AG09319 (cell line): ENCODE measurements at places on chromosomes 1 and 21.

DNA sequence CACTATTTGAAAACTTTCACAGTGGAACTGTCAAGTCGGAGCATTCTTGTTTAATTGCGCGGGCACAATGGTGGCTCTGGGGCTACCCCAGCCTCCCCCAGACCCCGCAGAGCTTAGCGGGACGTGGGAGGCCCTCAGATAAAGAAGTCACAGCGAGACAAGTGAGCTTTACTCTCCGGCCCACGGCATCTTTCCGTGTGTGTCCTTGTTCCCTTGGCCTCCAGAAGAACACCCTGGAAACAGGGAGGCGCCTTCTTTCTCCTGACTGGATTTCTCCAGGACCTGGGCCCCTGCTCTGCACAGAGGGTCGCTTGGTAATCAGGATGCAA lies 382.8 kb downstream of the RRAGC start:
- DNase-seq: no peak

- no peak for DNase-seq
These were observed 25.0 kb upstream of the SLAMF1 start for GRCh38 chr1:160671603-160672517.

DNA sequence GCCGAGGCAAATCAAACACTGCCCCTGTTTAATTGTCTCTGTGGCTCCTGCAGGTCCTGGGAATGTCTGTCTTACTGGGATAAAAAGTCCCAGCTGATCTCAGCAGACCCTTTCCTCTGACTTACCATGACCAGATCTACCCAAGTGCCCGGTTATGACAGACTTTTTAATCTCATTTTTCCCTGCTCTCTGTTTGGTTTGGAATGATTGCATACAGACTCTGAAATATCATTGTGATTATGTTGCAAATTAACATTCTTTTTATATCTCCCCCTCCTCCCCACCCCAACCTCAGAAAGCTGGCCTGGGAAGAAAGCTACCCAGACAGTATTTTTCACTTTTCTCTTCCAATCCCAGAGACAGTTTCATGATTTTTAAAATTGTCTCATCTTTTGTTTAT lies 16.3 kb downstream of the RAB7B start:
- no peak for DNase-seq

DNA sequence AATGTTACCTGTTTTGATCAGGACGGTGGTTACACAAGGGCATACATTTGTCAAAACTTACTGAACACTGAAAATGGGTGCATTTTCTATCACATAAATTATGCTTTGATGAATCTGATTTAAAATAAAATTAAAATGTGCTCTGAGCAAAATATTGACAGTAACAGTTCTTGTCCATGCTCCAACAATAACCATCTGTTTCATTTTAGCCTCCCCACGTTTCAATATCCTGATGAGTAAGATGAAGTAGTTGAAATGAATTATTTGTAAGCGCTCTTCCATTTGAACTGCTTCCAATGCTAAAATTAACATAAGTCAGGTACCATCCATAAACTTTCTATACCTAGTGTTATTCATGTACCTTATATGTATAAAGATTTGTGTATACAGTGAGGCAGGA lies 365.4 kb downstream of the LTN1 start:
- no peak for DNase-seq

DNA sequence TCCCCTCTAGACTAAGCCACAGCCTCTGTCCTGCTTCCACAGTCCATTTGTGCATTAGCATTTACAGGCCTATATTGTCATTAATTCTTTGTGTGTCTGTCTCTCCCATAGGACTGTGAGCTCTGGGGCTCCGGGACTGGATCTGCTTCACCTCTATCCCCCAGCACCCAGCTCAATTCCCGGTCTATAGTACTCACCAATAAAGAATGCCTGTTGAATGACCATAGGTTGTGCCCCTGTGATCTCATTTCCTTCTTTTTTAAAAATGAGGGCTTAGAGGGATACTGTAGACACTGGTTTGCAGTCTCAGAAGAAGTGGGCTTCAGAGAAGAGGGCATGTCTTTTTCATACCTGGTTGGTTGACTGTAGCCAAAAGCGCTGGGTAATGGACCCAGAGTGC lies 8.8 kb upstream of the POU3F1 start:
- no peak for DNase-seq

DNA sequence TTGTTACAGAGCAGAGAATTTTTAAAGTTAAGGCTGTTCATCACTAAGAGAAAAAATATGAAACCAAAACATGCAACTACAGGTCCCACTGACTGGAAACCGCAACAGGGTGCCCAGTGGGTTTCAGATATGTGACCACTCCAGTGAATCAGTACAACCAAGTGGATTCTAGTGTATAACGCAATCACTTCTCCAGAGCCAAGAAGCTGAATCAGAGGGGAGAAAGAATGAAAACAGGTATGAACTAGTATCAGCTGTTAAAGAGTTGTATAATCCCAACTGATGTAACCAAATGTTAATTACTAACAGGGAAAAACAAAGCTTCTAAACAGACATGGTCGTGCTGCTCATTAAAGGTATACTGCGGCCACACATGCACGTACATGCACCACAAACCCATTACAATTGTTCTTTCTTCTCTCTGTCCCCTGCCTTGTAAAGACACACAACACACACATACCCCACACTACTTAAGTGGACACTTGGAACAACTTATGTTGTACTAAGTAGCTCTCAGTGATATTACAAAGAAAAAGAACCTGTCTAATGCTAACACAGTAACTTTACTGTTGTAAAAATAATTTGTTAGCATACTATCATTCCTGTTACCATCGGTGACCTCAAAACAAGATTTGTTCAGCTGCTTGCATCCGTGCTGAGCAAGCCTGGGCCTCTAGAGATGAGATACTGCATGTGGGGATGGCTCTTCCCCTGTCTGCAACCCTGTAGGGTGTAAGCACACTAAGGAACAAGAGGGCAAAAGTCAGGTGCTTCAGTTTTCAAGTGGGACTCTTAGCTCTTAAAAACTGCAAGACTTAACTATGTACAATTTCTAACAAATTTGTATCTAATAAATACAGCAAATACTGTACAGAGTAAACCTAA lies 74.2 kb downstream of the PTPN14 start:
- DNase-seq: peak; percentile 81

DNA sequence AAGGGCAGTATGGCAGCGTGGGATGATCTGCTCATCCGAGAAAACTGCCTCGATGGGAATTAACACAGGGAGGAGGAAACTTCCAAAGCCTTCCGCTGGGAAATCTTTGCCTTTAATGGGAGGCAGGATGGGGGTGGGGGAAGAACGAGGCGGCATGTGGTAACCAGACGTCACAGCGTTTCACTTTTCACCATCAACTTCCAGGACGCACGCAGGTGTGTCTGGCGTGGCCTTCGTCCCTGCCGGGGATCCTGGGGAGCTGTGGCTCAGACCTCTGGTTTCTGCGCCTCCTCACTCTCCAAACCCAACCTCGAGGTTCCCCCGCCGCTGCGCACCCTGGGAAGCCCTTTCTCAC lies 282 bp downstream of the RSPH1 start:
- DNase-seq: no peak

GRCh38 chr1:218880484-218881060 lies 293.1 kb upstream of the LYPLAL1 start:
- no peak for DNase-seq

GRCh38 chr1:53638360-53639035 lies 100.5 kb downstream of the GLIS1 start:
- no peak for DNase-seq

GRCh38 chr1:66055092-66055491 lies 262.4 kb downstream of the PDE4B start:
- no peak for DNase-seq

DNA sequence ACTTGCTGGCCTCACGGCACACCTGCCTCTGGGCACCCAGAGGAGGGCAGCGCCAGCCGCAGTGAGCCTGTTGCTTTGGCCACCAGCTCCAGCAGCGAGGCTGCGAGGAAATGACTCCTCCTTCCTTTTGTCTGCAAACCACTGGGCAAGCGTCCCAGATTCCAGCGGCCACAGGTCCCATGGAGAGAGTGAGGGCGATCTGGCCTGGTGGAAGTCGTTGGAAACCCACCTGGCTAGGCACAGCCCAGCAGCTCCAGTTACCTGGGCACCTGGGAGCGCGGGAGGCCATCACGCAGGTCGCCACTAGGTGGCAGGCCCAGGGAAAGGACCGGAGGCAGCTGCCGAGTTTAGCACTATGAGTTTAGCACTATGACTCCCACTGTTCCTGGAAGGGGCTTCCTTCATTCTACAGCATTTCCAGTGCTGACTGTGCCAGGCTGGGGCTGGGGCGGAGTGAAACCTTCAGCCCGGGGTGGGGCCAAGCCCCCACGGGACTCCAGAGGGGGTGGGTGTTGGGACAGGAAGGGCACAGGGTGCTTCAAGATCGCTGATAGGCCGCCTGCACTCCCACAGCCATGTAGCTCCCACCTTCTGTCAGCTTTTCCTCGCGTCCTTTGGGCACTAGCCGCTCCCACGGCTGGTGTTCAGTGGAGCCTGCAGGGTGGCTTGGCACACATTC lies 1.1 kb upstream of the ESPN start:
- DNase-seq: no peak

DNA sequence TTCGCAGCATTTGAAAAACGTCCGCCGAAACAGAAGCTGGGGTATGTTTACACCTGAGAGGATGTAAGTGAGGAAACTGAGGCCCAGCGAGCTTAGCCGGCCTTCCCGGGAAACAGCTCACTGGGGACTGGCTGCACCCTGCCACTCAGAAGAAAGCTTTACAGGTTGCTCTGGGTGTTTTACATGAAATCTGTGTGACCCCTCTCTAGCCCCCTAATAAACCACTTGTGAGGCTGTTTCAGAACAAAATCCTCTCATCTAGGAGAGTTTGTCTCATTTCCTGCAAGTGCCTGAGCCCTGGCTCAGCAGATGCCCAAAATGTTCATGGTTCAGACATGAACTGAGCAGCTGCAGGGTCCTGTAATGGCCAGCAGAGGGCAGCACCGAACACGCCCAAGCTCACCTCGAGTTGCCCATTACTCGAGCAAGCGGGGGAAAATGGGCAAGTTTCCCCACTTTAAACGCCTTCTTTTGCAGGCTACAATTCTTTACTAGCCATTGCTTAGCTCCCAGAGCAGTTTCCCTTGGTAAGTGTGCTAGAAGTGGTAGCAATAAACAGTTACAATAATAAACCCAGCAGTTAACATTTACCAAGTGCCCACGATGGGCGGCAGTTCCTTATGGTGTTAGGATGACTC lies 76.4 kb downstream of the FHAD1 start:
- no peak for DNase-seq

DNA sequence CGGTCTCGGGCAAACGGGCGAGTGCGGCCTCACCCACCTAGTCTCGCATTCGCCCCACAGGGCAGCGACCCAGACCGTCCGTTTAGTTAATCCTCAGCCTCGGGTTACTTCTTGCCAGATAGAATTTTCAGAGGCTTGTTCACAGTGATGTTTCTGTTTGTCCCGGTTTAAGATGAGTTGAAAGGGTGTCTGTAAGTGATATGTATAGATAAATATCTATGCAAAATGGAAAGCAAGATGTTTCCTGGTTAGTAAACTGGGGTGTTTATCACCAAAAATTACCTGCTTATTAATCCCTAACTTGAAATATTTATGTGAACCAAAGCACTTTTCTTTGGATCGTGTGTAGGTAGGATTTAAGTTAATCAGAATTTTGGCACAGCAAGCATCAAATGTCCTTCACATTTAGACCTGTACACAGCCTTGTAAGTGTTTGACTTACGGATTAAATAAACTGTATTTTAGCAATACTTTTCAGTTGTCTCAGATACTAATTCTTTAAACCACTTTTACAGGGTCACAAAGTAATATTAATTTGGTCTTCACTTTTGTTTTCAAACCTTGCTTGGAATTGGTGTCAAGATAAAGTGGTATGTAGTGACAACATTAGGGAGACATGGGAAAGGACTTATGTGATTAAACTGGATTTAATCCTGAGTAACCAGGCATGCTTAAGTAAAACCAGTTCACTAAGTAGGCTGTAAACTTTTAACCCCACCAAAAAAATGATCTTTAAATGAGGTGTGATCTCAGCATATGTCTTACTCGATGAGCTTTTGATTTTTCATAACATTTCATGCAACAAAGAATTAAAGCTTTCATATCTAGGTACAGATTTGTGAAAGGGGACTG lies 914 bp downstream of the ZNF326 start:
- DNase-seq: no peak

GRCh38 chr1:26161415-26162219 lies 2.7 kb downstream of the FAM110D start:
- DNase-seq: no peak

DNA sequence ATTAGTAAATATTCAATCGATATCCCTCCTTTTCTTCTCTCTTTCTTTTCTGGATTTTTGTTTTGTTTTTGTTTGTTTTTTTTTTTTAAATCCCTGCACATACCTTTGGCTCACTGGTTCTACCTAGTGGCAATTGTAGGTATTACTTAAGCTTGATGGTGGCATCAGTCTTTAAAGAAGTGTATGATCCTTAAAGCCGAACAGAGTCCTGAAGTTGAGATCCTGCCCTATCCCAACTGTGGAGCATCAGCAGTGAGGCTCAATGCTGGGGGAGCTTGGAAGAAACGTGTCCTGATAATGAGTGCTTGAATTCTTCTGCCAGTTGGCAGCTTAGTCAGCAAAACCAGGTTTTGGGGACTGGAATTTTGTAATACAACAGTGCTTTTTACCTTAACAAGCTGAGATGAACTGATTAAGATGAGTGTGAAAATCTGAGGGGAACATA lies 60.8 kb downstream of the FASLG start:
- DNase-seq: no peak

- DNase-seq: no peak
These were observed 14.6 kb upstream of the SLC41A1 start for GRCh38 chr1:205827623-205828022.

DNA sequence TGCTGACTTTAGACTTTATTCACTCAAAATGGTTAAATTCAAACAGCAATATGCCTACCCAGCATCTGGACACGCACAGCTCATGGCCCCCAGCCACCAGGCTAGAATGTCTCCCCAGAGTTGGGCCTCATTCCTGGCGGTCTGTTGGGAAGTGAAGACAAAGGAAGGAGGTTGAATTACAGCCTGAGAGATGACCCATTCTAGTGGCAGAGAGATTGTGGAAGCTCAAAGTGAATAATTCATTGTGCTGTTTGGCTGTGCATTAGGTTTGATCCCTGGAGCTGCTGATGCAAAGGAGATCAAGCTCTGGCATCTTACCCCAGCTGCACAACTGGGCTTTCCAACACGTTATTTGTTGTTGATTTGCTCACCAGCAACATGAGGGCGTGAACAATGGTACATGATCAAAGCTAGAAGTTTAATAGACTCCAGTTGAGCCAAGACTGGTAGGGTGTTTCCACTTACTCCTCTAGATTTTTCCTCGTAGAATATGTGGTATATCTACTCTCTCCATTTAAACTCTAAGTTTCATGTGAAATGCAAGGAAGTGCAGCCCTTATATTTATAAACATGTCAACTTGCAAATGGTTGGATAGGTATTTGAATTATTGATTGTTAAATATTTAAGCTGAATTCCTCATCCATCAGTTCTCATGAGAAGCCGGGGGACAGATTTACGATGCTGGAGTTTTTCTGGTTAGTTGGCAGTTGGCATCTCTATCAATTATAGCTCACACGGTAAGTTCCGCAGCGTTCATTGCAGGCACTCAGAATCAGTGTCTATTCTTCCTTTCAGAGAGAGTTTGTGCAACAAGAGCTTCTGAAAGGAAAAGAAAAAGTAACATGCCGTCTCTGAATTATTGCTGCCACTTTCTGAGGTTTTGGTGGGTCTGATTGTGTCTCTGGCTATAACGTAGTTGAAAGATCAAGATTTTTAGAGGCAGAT lies 222.7 kb downstream of the TM2D1 start:
- no peak for DNase-seq
